ENCODE measurements at places on chromosomes 4 and X. TPM values are rescaled to one million over a fixed set of nuclear protein-coding genes. Genes with fewer than 3 reads are reported as not detected.

The EREG gene
- total RNA-seq, result 0.65 TPM

The GATA1 gene
- total RNA-seq, result not detected

The IQCM gene
- not detected for total RNA-seq

The SRPK3 gene
- total RNA-seq, result 2.7 TPM

The HTN1 gene
- total RNA-seq, result not detected

The BEX4 gene
- total RNA-seq, result 51.2 TPM

The RAI2 gene
- 28.0 TPM for total RNA-seq

The XAGE1A gene
- total RNA-seq, result not detected

The SPIN2A gene
- total RNA-seq, result 1.4 TPM

The ALB gene
- total RNA-seq, result 11.9 TPM

The MAGEC3 gene
- not detected for total RNA-seq

The SUPT20HL2 gene
- 0.57 TPM for total RNA-seq

The UGT2B15 gene
- total RNA-seq, result 0.47 TPM

The CORIN gene
- total RNA-seq, result 25.0 TPM

The USP26 gene
- not detected for total RNA-seq

The GUCY1A1 gene
- 21.0 TPM for total RNA-seq

The AFM gene
- total RNA-seq, result not detected

The PHKA1 gene
- 9.4 TPM for total RNA-seq

The CXCL3 gene
- not detected for total RNA-seq

The OPN1MW3 gene
- total RNA-seq, result not detected

The HMX1 gene
- not detected for total RNA-seq

The COX7B gene
- total RNA-seq, result 325 TPM

The GLRA2 gene
- total RNA-seq, result not detected

Measured in ureter (tissue), 1 donor.